Motor neuron (in vitro differentiated cells): ENCODE measurements at places on chromosomes 7 and 10. TPM values are rescaled to one million over a fixed set of nuclear protein-coding genes. Genes with fewer than 3 reads are reported as not detected.

GRM3 gene
- total RNA-seq, result 2.8 and 3.2 TPM in 2 replicates

DNA sequence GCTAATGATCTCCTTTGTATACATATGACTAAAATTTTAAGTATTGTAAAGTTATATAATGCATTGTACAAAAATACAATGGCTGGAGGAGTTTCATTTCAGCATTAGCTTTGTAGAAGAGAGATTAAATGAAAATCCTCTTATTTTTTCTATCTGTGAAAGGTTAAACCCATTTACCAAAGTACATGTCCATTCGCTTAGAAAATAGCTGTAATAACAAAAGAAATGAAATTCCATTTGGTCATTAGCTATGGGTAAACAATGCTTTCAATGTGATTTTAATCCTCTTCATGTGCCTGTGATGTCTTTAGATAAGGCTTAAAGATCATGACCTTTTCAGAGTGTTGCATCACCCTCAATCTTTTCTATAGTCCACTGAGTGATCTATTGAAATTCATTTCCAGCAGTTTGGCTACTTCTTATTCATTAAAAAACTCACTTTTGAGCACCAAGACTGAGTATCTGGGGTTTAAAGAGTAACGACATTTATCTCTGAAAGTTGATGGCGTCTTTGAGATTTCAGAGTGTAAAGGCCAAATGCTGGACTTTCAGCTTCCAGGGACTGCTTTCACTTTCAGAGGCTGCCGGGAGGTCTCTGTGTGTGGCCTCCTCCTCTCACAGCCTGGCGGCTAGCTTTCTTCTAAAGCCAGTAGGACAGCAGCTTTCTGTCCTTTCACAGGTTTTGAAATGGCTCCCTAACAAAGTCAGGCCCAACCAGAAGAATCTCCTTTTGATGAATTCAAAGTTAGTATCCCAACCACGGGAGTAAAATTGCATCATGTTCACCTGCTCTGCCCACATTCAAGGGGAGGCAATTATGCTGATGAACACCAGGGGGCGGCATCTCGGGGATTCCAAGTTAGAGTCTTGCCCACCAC lies 701.4 kb upstream of the COBL start:
- peak; percentile 30 for ATAC-seq

MYH16 gene
- not detected in 2 replicates for total RNA-seq

DNA sequence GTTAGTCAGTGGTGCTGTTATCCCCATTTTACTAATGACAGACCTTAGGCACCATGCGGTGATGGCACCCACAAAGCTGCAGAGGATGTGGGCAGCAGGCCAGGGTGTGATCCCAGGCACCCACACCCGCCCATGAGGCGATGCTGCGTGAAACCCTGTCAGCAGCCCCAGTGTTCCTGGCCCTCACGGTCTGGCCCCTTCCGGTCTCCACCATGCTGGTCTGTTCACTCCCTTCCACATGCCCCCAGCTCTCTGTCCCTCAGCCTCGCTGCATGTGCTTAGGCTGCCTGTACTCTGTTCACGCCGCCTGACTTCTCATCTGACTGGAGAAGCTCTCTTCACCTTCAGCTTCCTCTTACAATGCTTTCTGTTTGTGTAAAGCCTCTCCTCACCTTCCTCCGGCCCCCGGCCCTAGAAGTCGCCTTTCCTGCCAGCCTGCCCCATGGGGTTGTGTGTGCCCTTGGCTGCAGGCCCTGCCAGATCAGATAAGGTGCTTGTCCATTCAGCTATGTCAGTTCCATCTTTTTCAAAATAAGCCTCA lies 17.6 kb upstream of the ORAI2 start:
- ATAC-seq, result no peak

STAMBPL1 gene
- 6.2 and 7.5 TPM in 2 replicates for total RNA-seq

- ATAC-seq, result no peak
Observed at GRCh38 chr7:106613848-106614560, 47.0 kb downstream of the CCDC71L start.

DNA sequence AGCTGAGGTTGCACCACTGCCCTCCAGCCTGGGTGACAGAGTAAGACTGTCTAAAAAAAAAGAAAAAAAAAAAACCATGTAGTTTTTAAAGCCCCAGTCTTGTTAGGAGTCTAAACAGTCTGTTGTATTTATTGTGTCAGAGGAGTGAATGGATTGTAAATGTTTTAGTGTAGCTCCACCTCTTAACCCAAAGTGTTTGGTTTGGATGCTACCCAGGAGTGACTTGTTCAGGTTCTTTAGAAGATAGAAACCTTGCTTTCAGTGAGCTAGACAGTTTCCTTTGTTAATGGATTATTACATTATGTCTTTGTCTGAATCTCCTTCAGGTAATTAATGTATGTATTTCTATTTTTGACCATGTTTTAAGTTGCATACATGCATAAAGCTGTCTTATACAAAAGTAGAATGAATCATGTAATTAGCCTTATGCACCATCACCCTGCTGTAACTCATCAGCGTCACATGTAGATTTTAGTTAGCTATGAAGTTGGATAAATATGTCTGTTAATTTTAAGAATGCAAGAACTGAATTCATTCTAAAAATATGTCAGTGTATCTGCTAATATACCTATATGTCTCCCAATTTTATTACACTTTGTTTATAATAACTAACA lies 97.7 kb downstream of the TAF3 start:
- peak; percentile 84 for ATAC-seq

DNA sequence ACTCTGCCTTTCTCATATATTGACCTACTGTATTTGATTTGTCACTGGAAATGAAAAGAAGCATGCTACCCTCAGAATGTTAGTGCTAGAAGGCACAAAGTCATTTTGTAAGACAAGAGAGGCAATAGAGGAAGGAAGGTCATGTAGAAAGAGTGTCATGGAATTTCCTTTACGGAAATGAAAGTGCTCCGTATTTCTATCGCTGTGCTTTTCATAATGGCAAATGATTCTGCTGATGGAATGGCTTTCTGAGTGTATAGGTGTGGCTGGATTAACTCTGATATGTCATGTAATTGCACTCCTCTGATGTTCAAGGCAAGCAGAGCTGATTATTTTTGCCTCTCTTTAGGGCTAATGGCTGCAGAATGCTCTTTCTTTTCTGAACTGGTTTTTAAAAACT lies 15.5 kb upstream of the STEAP4 start:
- no peak for ATAC-seq

DNA sequence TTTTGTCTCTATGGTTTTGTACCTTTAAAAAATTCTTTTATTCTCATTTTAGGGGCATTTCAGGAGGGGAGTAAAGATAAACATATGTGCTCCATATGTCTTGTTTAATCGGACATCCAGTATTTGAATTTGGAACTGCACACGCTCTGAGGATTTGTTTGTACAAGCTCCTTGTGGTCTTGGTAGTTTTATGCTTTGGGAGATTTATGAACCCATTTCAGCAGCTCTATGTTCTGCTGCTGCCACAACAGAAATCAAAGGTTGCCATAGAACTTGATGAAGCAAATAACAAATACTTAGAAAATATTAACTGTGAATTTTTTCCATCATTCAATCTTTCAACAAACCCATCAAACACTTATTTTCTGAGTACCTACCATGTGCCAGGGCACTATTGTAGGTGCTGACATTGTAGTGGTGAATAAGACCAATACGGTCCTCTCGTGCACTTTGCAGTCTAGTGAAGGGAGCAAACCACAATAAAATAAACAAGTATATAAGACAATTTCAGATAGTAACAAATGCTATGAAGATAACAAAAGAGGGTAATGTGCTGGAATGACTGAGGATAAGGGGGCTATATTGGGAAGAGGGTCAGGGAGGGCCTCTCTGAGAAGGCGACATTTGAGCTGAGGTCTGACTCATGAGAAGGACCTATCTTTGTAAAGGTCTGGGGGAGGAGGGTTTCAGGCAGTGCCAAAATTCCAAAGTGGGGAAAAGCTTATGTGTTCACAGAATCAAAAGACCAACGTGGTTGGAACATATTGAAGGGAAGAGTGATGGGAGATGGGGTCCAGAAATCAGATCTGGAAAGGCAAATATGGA lies 30.4 kb downstream of the MYPN start:
- no peak for ATAC-seq

- no peak for ATAC-seq
Observed at GRCh38 chr7:32062150-32062549, 8.1 kb downstream of the PDE1C start.

- ATAC-seq, result no peak
Observed at GRCh38 chr10:71033396-71033980, 145.1 kb upstream of the PCBD1 start.

HPSE2 gene
- total RNA-seq, result 0.09 and 0.13 TPM in 2 replicates

DNA sequence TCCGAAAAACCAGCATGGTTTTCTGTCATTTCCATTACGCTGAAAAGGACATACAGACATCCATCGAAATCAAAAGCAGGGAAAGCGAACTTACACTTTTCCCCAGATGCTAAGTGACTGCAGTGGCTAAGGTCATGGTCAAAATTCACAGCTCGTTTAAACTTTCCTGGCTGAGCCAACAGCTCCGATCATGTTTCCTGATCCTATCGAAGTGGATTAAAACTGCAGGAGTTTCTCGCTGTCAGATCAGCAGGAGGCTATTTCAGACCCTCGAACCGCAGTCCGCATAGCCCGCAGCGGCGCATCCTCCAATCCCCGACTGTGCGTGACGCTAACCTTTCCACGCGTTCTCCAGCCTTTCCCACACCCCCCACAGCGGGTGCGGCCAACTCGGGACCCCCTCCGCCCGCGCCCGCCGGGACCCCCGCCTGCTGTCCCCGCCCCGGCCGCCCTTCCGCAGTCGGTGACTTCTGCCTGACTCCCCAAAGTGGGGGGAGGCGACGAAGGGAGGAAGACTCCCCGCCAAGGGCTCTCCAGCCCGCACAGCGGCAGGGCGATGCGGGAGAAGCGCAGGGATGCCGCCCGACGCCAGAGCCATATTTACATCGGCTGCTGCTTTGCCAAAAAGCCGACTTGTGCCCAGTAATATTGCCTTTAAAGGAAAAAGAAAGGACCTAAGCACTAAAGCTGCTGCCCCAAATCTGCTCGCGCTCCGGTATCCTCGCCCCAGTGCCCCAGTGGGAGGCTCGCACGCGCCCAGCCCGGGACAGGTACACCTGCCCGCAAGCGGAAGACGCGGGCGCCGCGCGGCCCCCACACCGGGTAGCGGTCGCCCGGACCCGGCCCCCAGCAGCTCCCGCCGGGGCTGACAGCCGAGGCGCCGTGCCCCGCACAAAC lies 1.2 kb downstream of the PIP4K2A start:
- peak; percentile 6 for ATAC-seq

DOCK4 gene
- total RNA-seq, result 21.4 and 29.4 TPM in 2 replicates

- no peak for ATAC-seq
Observed at GRCh38 chr10:128062331-128062880, 63.8 kb downstream of the MKI67 start.

DNA sequence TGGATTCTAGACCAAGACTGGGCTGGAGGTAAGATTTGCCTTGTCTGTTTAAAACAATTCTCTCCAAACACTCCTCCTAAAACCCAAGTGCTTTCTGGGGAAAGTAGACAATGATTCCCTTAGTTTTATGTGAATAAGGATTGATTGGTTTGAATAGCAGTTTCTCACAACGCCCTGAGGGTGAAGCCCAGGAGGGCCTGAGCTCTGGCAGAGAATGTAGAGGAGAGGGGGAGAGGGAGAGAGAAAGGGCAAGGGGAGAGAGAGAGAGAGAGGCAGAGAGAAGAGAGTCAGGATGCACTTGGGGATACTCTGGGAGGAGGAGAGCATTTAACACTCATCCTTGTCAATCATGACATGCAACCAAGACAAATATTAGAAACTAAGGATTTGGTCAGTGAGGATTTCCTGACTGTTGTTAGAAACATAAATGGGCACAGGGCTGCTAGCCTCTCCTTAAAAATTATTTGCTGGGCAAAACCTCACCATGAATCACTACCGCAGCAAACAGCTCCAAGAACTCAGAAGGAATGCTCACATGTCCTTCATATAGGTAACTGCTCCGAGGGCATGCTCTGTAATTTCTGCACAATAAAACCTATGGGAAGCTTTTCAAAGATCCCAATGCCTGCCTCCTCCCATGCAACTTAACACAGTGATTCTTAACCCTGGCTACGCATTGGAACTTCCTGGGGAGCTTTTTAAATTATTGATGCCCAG lies 55.2 kb upstream of the RAPGEF5 start:
- no peak for ATAC-seq

DNA sequence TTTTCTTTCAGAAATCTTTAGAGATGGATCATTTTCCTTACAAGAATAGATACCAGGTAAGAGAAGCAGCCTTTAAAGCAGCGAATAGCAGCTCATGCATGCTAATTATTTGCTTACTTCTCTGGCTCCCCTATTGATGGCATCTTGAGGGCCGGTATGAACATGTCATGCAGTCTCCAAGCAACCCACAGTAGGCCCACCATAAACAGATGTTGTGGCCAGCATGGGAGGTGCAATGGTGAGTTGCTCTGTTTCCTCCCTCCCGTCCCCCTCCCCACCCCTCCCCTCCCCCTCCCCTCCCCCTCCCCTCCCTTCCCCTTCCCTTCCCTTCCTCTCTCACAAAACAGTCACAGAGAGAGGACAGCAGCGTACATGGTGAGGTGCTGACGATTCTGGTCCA lies 9.7 kb upstream of the ZNF273 start:
- ATAC-seq, result no peak

ZNF479 gene
- total RNA-seq, result not detected in 2 replicates

GRCh38 chr7:127821146-127821545 lies 169.2 kb downstream of the SND1 start:
- ATAC-seq, result no peak

STK31 gene
- 0.71 and 1.6 TPM in 2 replicates for total RNA-seq

ACTL6B gene
- total RNA-seq, result 45.8 and 49.0 TPM in 2 replicates

GFRA1 gene
- total RNA-seq, result 3.7 and 4.2 TPM in 2 replicates

- ATAC-seq, result peak; percentile 0
Observed at GRCh38 chr10:110211465-110211843, 4.0 kb downstream of the MXI1 start.

DNA sequence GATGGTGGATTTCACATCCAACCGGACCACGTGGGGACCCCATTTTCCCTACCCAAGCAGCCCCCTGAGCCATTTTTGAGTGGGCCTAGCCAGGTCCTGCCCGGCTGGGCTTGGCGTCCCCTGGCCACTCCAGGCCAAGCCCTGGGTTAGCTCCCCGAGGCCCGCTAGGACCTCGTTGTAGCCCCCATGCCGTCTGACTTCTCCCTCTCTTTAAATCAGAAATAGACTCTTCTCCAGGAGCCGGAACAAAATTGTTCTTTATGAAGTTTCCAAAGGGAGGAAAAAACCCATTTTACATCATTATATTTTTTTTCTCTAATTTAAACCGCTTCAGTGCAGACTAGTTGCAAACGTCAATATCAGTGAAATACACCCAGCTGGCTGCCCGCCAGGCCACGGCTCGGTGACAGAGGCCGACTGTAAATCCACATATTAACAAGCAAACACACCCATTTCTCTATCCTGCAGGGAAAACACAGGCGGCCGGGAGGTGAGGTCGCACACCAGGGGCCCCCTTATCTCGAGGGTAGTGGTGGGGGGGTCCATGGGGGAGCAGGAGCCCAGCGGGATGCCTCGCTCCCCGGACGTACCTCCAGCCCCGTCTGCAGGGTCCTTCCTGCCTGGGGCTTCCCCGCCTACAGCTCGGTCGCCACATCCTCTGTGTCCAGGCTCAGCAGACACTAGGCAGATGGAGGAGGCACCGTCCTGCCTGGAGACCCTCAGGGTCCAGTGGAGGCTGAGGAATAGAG lies 72.7 kb downstream of the ELFN1 start:
- peak; percentile 83 for ATAC-seq

PNLIP gene
- not detected in 2 replicates for total RNA-seq

GRCh38 chr7:27165996-27166530 lies 726 bp upstream of the HOXA9 start:
- no peak for ATAC-seq
